ENCODE measurements at places on chromosomes 1 and 21. TPM values are rescaled to one million over a fixed set of nuclear protein-coding genes. Genes with fewer than 3 reads are reported as not detected.

The SKI gene
- 70.0 TPM for polyA plus RNA-seq

The KLF17 gene
- polyA plus RNA-seq: not detected

The RAP1GAP gene
- polyA plus RNA-seq: 1.4 TPM

The CD34 gene
- 151 TPM for polyA plus RNA-seq

The SYTL1 gene
- 1.5 TPM for polyA plus RNA-seq

The NBPF20 gene
- 4.4 TPM for polyA plus RNA-seq

The ADAM30 gene
- not detected for polyA plus RNA-seq

The TMEM81 gene
- polyA plus RNA-seq: 1.7 TPM

The CD1D gene
- 1.9 TPM for polyA plus RNA-seq

The RPTN gene
- not detected for polyA plus RNA-seq

- DNase-seq: no peak
These were observed 58.0 kb upstream of the FAM3B start for GRCh38 chr21:41258617-41259016.

DNA sequence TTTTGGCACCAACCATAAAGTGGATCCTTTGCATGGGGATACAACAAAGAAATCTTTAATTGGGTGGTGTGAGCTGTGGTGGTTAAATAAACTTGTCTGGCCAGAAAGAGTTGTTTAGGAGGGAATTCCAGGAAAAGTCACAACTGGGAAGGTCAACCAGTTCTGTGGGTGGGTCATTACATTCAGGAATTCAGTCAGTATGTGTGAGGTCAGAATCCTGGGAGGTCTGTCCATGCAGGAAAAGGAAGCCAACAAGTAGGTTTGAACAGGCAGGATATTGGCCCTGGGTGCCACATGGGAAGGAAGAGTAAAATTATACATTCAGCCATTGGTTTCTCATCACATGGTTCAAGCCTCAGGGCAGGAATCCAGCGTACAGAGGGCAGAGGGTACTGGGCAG is 162.3 kb upstream of the ADAMTS5 start:
- DNase-seq: no peak

DNA sequence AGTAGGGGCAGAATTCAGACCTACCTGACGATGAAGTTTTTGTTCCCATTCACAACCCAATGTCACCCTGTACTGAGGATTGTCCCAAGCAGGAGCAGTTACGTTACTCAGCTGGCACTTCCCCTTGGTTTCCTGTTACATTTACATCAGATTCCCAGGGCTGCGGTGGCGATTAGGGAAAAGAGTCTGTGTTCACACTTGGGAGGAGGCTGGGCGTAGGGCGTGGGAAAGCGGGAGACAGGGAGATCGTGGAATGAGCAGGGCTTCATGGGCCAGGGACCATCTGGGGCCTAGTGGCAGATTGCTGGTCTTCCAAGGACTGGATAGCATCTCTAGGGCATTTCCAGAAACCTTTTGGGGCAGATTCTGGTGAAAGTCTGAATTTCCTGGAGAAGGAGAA is 39.0 kb downstream of the TBX19 start:
- no peak for DNase-seq

- DNase-seq: no peak
These were observed 4.1 kb downstream of the EIF2D start for GRCh38 chr1:206608108-206608698.

DNA sequence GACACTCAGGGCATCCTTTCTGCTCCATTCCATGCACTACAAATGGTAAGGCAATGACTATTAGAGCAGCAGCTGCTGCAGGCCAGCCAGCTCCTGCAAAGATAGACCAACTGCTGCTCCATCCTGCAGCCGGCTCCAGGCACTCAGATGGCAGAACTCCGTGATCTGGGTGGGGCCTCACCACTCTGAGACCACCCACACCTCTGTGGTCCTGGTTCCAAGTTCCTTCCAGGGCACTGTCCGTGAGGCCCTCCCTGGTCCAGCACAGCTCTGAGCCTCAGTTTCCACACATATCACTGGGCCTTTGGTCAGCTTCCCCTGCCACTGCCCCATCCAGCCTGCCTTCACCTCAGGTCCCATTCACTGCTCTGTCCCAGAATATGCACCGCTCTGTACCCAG is 114.7 kb downstream of the DMRTB1 start:
- no peak for DNase-seq

DNA sequence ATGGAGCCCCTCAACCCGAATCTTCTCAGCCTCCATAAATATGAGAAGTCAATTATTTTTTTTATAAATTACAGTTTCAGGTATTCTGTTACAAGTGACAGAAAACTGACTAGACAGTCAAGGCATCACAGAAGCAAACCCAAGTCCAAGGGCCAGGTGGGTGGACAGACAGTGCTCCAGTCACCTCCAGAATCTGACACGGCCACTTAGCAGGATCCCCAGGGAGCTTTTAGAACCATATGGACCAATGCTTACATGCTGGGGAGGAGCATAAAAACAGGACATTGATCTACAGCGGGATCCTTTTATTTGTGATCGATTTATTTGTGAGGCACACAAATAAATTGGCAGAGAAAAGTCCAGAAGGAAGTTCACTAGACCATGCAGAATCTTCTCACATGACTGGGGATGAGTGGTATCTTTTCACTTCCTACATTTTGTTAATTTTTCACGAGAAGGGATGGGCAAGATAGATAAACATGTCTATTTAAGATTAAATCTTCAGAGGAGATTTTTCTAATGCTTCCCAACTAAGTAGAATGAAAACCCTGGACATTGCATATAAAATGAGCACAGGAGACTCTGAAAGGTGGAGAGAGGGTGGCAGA is 15.0 kb downstream of the ZNF496 start:
- no peak for DNase-seq

- DNase-seq: no peak
These were observed 40.7 kb downstream of the ARHGEF11 start for GRCh38 chr1:157004806-157005205.

DNA sequence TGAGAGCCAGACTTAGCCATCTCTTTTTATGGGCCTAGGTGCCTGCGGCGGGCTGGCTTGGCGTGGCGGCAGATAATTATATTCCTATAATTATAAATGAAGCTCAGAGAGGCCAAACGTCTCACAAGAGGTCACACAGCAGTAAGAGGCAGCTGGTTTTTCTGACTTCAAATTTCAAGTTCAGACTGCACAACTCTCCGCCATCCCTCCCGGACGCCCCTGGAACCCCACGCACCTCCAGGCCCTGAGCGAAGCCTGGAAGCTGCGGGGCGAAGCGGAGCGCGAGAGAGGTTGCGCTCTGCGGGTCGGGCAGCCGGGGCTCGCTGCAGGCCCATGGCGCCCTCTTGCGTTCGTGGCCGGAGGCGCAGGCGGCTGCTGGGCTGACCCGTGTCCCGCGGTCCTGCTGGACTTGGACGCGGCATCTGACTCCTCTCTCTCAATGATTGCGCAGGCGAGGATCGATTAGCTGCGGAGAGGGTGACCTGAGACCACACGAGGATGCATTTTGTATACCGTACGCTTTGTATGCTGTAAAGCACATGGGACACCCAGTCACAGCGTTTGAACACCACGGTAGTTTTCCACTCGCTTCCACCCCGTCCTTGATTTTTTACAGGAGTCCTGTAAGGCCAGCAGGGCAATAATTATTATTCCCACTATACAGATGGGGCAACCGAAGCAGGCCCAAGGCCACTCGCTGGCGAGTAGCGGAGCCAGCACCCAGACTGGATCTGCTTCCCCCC is 272.7 kb downstream of the FOXD2 start:
- DNase-seq: peak; percentile 81

GRCh38 chr1:66396212-66396890 is 137.6 kb upstream of the SGIP1 start:
- DNase-seq: no peak

GRCh38 chr1:29657816-29658215 is 421.5 kb downstream of the PTPRU start:
- no peak for DNase-seq

DNA sequence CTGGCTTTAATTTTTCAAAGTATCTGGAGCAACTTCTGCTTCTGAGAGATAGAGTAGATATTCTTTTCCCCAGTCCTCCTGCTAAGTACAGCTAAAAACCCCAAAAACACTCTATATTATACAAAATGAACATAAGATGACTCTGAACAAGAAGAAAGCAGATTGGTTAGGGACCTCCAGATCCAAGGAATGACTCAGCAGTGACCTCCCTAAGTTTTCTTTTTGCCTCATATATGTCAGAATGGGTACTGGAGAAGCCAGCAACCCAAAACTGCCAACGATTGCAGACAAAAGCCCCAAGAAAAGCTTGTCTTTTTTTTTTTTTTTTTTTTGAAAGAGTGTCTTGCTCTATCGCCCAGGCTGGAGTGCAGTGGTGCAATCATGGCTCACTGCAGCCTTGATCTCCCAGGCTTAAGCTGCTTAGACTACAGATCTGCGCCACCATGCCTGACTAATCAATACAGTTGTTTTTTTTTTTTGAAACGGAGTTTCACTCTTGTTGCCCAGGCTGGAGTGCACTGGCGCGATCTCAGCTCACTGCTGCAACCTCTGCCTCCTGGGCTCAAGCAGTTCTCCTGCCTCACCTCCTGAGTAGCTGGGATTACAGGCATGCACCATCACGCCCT is 22.7 kb downstream of the NDUFS5 start:
- no peak for DNase-seq

- no peak for DNase-seq
These were observed 223.1 kb downstream of the CAMTA1 start for GRCh38 chr1:7008331-7008730.

GRCh38 chr1:247441606-247442005 is 16.3 kb downstream of the OR2B11 start:
- DNase-seq: no peak

DNA sequence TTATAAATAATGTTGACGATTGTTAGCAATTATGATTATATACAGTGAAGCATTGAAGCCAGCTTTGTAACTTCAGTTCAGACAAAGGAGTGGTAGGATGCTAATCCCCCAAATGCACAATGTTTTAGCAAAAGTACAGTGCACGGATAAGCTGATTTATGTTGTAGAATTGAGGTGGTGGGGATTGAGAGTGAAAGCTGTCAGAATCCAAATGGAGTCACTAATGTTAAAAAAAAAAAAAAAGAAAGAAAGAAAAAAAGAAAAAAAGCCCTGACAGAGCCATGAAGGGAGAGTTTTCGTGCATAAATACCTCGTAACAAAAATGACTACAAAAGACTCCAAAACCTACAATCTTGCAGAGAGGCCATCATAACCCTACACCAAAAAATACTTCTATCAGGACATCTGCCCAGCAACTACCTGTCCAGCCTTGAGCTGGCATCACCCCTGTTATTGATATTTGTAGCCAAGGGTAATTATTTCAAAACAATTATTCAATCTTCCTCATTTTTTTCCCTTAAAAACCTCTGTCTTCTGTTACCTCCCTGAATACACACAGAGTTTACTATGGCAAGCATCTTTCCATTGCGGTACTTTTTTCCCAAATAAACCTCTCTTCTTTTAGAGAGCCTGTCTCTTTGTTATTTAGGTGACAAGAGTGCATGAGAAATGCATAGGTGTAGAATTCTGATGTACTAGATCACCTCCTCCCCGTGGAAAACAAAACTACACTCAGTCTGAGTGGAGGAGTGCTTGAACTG is 2.5 kb upstream of the TRIM67 start:
- DNase-seq: no peak

DNA sequence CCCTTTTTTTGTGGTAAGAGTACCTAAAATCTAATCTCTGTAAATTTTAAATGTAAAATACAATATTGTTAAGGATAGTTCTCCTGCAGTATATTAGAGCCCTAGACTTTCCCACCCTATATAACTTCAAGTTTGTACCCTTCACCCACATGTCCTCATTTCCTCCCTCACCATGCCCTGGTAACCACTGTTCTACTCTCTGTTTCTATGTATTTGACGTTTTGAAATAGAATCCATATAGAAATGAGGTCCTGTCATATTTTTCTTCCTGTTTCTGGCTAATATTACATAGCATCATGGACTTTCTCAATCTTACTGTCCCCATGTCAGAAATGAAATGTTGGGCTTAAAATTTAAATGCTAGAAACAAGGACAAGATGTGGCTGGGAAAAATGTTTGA is 24.8 kb downstream of the GBP7 start:
- no peak for DNase-seq

DNA sequence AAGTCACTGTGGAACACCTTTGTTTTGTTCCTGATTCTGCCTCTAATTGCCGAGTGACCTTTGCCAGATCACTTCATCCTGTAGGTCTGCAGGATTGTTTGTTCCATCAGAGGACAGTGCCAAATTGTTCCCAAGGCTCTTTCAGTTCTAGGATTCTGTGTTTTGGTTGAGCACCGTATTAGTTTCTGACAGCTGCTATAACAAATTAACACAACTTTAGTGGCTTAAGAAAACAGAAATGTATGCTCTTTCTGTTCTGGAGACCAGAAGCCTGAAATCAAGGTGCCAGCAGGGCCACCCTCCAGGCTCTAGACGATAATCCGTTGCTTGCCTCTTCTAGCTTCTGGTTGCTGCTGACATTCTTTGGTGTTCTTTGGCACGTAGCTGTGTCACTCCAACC is 3.4 kb upstream of the PIGR start:
- DNase-seq: no peak

DNA sequence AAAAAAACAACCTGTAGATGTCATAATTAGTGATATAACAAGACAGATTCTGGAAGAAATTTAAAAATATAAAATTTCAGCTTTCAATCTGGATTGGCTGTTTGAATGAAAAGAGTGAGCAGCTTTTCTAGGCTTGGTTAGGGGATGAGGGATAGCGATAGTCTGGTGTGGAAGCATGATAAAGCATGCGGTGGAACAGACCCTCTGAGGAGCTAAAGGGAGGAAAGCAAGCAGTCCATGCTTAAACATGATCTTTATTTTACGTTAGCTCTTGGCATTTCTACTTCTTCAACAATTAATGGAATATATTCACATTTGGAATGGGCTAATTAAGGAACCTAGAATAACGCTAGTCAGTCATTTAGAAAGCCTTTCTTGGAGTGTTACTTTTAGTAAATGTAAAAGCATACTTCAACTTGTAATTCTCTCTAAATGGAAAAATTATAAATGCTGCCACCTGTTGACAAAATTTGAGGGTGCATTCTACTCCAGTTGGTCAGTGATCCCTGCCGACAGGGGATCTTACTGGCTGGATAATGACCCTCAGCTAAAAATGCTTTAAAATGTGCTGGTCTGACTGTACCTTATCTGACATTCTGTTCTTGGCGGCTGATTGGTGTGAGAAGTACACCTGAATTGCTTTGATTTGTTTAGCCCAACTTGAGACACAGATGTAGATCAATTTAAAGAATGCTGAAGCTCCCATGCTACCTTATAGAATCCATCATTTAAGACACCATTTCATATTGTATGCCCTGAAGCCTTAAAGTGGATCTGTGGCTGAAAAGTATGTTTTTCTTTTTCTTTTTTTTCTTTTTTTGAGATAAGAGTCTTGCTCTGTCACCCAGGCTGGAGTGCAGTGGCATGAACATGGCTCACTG is 61.2 kb downstream of the AK4 start:
- DNase-seq: peak; percentile 63

DNA sequence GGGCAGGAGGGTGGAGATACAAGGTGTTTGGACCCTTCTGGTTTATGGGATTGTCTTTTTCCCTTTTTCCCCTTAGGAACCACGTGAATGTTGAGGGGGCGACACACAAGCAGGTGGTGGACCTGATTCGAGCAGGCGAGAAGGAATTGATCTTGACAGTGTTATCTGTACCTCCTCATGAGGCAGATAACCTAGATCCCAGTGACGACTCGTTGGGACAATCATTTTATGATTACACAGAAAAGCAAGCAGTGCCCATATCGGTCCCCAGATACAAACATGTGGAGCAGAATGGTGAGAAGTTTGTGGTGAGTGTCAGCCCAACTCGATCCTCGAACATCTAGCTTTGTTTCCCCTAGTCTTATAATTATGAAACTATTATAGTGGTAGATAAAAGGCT is 27.0 kb downstream of the SNX27 start:
- no peak for DNase-seq

- DNase-seq: no peak
These were observed at the start of gene CLEC20A for GRCh38 chr1:178496410-178497135. CLEC20A (minus strand) TSS chr1:178496964; CDS start chr1:178496939, 25 bp downstream.
